ENCODE measurements at places on chromosomes 2 and 18. TPM values are rescaled to one million over a fixed set of nuclear protein-coding genes. Genes with fewer than 3 reads are reported as not detected.

TSPYL6 gene
- polyA plus RNA-seq: 0.14 TPM

PIEZO2 gene
- 14.6 TPM for polyA plus RNA-seq

PRSS56 gene
- 5.8 TPM for polyA plus RNA-seq

CCDC150 gene
- polyA plus RNA-seq: 6.8 TPM

PJVK gene
- polyA plus RNA-seq: 11.6 TPM

LIPG gene
- polyA plus RNA-seq: 7.7 TPM

ALPG gene
- polyA plus RNA-seq: 0.13 TPM

KCNG3 gene
- polyA plus RNA-seq: 0.27 TPM

SLC23A3 gene
- polyA plus RNA-seq: 2.4 TPM

TXNL4A gene
- polyA plus RNA-seq: 129 TPM

NCKAP5 gene
- polyA plus RNA-seq: 12.6 TPM

IL1RL1 gene
- not detected for polyA plus RNA-seq

MLPH gene
- polyA plus RNA-seq: 0.62 TPM

TRPM8 gene
- polyA plus RNA-seq: 1.1 TPM

TPO gene
- 0.80 TPM for polyA plus RNA-seq

AQP12B gene
- polyA plus RNA-seq: 0.44 TPM

DUSP2 gene
- 8.5 TPM for polyA plus RNA-seq

CDH19 gene
- 4.0 TPM for polyA plus RNA-seq

CRYBA2 gene
- 0.63 TPM for polyA plus RNA-seq

KCNJ13 gene
- 0.24 TPM for polyA plus RNA-seq

ACOXL gene
- polyA plus RNA-seq: 0.45 TPM

ANKRD53 gene
- polyA plus RNA-seq: 4.9 TPM

FAM237A gene
- not detected for polyA plus RNA-seq

GAL3ST2 gene
- 0.79 TPM for polyA plus RNA-seq
